SJCRH30 (cell line): ENCODE measurements at places on chromosomes 5 and 9. TPM values are rescaled to one million over a fixed set of nuclear protein-coding genes. Genes with fewer than 3 reads are reported as not detected.

DNA sequence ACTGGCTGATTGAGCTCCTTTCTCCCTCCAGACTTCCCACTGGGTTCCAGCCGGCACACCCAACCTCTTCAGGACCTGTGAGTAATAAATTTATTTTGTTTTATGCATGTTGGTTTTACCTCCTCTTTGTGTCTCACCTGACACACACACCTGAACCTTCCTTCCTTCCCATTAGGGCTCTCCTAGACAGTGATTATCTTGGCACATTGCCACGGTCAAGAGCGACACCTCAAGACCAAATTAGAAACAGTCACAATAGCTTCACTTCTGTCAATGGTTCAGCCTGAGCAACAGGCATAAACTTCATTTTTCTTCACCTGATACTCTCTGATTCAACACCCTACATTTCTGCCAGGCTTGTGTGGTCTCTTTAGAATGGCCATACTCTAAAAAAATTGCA is 296.3 kb upstream of the SMARCA2 start:
- H3K4me1 ChIP-seq = peaks cover 9% of the 10 kb centered on the region
- DNase-seq = no peak

The NIM1K gene
- 0.04 TPM in 1 of 2 replicates, not detected in the other for total RNA-seq

The FGD3 gene
- 0.56 and 0.65 TPM in 2 replicates for total RNA-seq

DNA sequence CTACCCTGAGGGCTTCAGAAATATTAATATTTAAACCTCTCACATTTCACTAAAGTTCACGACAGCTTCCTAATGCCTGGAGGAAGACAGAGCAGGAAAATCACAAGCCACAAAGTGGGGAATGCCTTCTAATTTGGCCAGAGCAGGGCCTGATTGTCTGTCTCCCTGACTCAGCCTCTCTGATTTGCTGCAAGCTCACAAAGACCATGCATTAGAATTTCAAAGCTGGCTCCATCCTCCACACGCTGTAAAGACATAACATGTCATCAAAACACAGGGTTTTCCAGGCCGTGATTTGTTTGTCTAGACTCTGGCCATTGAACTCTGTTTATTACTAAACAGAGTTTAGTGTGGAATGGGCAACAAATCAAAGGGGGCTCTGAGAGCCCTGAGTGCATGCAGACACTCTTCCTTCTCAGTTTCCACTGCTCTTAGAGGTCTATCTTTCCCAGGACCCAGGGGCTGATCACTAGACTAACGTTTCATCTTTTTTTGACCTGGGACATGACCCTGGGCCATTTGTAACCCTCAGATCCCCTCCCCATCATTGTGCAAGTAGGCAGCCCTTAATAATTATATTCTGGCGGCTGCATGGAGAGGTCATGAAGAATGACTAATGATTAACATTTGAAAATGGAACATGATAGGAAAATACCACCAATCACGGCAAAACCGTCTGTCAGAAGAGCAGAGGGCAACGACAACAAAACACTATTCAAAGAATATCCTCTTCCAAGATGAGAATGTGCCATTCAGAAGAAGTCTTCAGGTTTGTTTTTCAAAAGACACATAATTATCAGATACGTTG is 140.2 kb downstream of the ENC1 start:
- peak overlapping the region; percentile 70 for H3K27ac ChIP-seq
- peak; percentile 83 for DNase-seq
- H3K36me3 ChIP-seq = no peaks in the 10 kb centered on the region
- H3K4me1 ChIP-seq = peaks cover 27% of the 10 kb centered on the region
- peak overlapping the region; percentile 30 for H3K4me3 ChIP-seq
- H3K27me3 ChIP-seq = no peaks in the 10 kb centered on the region

DNA sequence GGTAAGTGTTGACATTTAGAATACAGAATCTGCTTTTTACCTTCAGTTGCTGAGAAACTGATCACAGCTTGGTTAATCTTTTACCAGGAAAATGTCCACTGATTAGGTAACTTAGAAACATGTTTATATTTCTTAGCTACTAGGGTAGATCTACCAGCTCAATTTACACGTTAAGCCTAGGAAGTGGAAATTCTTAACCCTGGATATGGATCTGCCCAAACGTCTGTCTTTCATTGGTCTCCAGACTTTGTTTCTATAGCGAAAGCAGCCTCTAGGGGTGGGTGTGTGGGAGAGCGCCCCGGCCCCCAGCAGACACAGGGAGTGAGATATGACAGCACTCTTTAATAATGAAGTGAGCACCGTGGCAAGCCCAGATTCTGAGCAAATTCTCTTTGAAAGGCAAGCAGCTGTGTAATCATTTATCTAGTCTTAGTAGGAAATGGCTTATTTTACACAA is 141.6 kb upstream of the ZNF608 start:
- peak overlapping the region; percentile 4; the same call in 1 of the 2 replicates for H3K27ac ChIP-seq
- H3K36me3 ChIP-seq = no peaks in the 10 kb centered on the region
- no peaks in the 10 kb centered on the region for H3K27me3 ChIP-seq
- peak; percentile 78 for DNase-seq

GRCh38 chr9:35611230-35611797 is 6.3 kb downstream of the TESK1 start:
- no peaks in the 10 kb centered on the region for H3K36me3 ChIP-seq
- DNase-seq = no peak
- no peak overlapping the region for H3K4me3 ChIP-seq
- no peaks in the 10 kb centered on the region for H3K27me3 ChIP-seq
- H3K4me1 ChIP-seq = 0 out of 2 replicates have a peak, but pooled peaks cover 2% of the 10 kb centered on the region
